ENCODE measurements at places on chromosomes 6 and 20.

DNA sequence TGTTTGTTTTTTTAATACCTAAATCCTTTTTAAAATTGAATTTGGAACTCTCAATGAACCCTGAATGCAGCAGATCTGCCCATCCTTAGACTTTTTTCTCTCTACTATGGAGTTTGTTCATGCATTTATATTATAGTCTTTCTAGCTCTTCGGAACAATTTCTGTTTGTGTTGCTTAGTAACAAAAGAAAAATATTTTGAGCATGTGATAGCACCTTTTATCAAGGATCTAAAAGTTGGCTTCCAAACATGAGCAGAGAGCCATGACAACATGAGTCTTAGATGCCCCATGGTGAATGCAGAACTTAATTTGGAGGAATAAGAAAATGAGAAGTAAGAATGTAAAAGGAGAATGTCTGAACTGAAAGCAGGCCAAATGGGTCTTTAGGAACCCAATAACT lies 133.7 kb downstream of the EDN1 start:
- DNase-seq = no peak

DNA sequence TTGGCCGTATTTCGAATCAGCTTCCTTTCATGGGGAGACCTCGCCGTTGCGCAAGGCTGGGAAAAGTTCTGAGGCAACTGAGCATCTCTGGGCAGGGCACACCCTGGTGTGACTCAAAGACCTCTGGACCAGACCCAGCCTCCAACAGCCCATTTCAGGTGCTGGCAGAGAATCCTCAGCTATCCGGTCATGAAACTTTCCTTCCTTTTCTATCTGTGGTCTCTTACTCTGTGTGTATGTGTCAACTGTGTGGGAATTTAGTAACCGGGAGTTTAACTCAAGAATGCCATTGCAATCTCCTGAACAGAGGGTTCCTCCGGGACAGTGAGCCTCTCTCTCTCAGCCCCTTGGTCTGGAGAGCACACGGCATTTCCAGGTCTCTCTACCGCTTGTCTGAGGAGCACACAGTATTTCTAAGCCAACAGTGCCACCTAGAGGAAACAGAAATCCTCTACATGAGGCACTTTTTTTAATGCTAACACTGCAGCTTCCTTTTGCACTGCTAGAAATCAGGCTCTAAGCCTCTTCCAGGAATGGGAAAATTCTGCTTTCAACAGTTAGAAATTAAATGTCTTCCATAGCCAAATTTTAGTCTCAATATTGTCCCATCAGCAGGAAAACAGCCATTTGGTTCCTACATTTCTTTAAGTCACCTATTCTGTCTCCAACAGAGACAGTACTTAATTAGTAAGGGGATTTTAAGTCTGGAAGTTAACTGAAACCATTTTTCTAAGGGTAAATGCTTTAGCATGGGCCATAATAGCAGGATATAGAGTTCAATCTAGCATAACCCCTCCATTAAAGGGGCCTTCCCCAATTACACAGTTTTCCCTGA lies 32.7 kb downstream of the PLN start:
- DNase-seq = no peak

DNA sequence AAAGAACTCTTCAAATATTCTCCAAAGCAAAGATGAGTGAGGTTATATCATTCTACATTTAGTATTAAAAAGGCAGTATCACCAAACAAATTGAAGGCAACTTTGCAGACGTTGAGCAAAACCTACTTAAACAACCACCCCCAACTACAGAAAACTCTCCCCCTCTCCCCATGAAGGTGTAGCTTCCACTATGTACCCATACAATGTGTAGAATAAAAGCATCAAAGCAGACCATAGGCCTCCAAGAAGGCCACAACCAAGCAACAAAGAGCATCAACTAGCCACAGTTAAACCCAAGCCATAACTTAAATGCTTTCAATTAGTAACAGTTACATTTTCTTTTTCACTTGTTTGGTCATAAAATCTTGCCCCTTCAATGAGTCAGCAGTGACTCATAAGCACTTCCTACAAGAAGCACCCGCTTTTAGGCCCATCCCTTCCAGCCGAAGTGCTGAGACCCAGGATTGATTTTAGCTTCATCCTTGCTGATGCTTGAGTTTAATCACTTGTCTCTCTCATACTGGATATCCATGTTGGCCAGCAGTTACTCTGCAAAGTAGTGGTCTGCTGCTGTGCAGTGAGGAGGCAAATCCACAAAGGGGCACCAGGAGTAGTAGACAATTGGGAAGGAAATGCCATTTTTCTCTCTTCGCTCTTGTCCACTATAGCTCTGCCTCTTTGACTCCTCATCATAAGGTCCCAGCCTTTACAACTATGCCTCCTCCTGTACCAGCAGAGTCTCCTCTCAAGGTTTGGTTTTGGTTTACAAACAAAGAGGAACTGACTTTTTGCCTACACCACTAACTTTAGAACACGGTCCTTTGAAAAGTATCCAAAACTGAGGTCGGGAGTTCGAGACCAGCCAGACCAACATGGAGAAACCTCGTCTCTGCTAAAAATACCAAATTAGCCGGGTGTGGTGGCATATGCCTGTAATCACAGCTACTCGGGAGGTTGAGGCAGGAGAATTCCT lies 8.4 kb upstream of the NUP153 start:
- DNase-seq = no peak

GRCh38 chr20:61608275-61609085 lies 356.4 kb downstream of the CDH4 start:
- DNase-seq = no peak

GRCh38 chr6:71248306-71248765 lies 40.3 kb upstream of the OGFRL1 start:
- DNase-seq = no peak

DNA sequence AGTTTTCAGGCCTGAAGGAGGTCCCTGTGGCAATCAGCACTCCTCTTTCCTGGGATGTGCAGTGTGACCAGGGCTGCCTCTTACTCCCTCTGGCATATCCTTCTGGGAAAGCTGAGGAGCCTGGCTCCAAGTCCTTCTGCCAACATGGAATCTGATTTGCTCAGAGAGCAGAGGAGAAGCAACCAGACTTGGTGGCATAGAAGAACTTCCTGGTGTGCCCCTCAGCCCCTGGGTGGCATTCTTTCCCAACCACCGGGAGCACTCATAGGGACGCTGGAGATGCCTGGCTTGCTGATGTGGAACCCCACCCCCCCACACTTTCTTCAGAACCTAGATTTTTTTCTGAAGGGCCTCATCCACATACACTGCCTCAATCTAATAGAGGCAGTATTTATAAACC lies 107.6 kb upstream of the TRAF3IP2 start:
- no peak for DNase-seq

DNA sequence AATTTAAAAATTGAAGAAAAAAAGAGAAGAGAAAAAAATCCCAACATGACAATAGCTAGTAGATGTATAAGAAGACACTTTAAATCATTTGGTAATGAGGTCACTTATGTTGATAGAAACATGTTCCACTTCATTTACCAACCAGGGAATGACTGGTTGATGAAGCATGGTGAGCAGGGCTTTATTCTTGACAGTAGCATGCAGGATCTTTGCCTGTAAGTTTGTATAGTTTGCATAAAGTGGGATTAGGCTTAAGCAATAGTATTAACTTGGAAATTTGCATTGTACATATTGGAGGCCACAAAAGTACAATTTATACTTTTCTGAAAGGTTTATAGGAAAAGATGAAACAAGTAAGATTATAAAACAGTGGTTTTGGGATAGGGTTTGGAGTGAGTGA lies 67.0 kb downstream of the NOX3 start:
- DNase-seq = no peak

- DNase-seq = no peak
Observed at GRCh38 chr6:37738216-37738615, 40.5 kb upstream of the MDGA1 start.

DNA sequence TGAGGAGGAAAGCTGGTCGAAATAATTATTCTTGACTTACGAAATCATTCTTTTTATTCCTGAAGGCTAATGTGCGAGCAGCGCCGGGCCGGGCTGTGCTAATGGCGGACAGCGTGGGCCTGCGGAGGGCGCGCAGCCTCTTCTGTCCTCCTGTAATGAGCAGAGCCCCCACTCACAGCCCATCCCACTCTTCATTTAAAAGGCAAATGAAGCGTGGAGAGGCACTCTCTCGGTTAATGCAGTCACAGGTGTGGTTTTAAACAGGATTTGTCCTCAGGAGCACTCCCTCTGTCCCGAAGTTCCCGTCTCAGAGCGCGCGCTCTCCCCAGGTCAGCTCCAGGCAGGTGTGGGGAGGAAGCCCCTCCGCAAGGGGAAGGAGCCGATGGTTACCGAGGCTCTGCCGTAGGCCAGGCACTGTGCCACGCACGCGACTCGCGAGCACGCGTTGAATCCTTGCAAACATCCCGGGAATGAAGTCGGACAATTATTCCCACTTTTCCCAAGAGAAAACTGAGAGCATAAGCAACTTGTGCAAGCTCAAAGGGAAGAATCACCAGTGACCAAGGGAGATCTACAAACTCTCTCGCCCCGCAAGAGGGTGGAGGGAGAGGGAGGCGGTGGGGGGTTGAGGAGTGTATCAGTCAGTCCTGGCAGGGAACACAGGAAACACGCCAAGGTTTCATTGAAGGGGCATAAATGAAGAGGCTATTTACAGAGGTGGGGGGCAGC lies 35.5 kb upstream of the ZFAND3 start:
- DNase-seq = no peak

DNA sequence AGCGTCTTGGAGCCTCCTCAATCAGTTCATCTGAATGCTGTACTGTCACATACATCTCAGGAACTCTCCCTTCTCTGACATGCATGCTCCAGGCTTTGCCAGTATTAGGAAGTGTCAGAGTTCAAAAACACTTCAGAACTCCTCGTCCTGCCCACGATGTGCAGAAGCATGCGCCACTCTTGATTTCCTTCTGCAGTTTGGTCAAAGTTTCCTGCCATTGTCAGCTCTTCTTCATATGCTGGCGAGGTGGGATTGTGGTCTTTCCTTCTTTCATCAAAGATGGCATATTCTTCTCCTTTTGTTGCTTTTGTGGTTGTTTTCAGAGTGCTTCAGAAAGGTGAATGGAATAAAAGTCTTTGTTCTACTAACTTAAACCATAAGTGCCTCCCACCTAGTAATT lies 21.0 kb downstream of the SLC13A3 start:
- no peak for DNase-seq

- DNase-seq = no peak
Observed at GRCh38 chr6:100353276-100354015, 111.3 kb downstream of the SIM1 start.

- no peak for DNase-seq
Observed at GRCh38 chr20:60101201-60101890, 143.1 kb downstream of the CDH26 start.

GRCh38 chr20:53159160-53159559 lies 187.0 kb downstream of the TSHZ2 start:
- DNase-seq = no peak

DNA sequence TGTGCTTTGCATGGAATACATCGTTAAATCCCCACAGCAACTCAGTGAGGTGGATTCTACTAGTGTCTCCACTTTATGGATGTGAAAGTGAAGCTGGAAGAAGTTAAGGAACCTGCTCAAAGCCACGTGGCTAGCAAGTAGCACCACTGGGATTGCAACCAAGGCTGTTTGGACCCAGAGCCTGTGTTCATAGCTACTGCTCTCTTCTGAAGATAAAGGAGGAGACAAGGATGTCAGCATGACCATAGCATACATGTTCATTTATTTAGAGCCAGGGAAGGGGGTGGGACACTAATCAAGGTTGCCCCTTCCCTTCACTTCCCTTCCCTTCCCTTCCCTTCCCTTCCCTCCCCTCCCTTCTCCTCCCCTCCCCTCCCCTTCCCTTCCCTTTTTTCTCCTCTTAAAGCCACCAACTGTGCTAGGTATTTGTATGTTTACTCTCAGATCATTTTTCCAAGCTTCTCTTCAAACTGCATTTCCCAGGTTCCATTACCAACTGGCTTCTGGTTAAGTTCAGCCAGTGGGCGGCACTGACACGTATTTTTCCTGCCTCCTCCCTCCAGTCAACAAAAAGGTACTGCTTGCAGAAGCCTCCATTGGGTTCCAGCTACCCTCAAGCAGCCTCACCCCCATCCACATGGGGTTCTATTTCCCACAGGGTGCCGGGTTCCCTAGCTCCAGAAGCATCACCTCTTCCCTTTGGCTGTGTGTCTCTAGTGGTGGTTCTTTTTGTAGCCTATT lies 134.9 kb downstream of the BCAS1 start:
- DNase-seq = no peak

GRCh38 chr20:46307139-46307998 lies 929 bp downstream of the CDH22 start:
- DNase-seq = peak; percentile 41

DNA sequence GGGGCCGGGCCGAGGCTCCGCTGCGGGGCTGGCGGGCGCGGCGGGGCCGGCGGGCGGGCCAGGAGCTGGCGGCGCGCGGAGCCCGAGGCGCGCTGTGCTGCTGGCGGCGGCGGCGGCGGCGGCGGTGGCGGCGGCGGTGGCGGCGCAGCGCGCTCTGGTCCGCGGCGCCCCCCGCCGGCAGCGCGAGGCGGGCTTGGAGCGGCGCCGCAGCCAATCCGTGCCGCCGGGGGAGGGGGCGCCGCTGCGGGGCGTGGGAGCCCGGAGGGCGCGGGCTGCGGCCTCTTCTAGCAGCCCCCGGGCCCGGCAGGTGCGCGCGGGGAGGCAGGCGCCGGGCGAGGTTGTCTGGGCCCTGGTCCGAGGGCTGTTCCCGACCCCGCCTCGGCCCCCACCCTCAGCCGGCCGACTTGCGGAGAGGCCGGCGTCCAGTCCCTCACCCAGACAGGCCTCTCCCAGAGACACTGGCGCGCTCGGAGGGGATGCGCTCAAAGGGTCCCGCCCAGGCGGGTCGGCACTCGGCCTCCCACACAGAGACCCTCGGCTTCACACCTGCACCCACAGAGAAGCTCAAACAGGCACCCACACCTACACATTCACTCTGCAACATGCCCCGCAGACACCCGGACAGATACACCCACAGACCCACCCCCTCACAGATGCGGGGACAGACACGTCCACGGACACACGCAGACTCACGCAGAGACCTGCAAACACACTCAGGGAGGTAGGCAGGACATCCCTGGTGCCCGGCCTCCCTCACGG lies at the start of gene RIMS4:
Gene RIMS4, minus strand, starts transcription at position 156 of the 759 bp plus-strand sequence. CDS start 275 bp downstream, outside the sequence.
- DNase-seq = no peak

DNA sequence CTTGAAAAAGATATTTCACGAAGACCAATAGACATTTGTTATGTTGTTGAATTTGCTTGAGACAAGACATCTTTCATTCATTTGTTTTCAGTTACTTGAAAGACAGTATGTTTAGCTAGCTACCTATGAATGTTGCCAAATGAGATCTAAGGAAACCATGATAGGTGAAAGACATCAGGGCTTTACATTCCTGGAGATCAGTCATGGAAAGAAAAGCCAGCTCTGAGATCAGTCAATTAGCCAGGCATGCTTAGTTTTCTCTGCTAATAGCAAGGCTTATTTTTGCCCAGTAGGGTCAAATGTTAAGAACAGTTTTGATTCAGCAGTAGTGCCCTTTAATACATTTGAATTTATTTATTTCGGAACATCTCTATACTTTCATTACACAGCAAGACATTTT lies 116.5 kb upstream of the EDN1 start:
- DNase-seq = no peak

DNA sequence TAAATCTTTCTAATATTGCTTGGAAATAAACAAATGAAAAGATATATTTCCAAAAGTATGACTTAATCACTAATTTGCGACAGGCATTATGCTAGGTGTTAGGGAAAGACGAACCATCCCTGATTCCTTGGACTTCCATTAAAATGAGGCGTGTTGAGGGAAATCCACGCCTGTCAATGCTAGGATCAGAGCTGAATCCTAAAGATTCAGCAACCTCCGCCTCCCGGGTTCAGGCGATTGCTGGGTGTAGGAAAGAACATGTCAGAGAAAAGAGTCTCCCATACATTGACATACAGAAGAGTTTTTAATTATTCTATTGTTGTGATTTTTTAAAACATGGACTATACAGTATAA lies 16.8 kb upstream of the PRSS16 start:
- no peak for DNase-seq
